ENCODE measurements at places on chromosomes 3 and 15. TPM values are rescaled to one million over a fixed set of nuclear protein-coding genes. Genes with fewer than 3 reads are reported as not detected.

DNA sequence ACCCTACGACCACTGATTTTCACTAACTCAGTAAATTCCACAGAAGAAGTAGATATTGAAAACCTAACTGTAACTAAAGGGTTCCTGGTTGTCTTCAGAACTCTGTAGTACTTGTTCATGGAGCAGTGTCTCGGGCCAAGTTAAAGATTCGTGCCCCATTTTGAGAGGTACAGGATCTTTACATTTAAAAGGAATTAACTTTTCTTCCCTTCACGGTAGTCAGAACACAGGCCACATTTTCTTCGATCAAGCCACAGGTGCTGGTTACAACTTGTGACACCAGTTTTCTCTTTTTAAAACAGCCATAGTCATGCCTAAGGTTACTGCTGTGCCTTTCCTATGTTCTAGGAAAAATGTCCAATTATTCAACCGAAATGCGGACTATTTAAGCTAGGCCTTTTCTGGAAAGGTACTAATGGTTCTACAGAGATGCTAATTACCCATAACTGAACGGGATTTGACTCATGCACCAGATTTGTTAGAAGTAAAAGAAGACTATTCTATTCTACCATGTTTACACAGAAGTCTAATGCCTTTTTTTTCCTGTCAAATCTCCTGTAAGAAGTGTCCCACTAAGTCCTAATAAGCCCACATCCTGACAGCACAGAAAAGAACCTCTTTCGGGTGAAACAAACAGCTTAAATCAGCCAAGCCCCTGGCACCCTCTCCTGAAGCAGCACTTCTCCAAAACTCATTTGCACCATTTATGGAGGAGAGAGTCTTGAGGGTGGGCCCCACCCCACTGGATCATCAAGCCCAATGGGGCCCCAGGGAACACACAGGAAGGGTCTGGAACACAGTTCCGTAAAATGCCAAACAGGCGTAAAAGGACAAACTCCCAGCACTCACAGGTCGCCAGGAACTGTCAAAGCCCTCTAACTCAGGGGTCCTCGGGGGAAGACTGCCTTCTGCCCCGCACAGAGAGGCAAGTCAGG is 1.9 kb downstream of the LRIG1 start:
- no peak for DNase-seq

Gene CEMIP
- 0.50 TPM for total RNA-seq

GRCh38 chr15:33400941-33401340 is 90.2 kb downstream of the RYR3 start:
- DNase-seq, result no peak

GRCh38 chr15:63056829-63057228 is 14.3 kb downstream of the TPM1 start:
- no peak for DNase-seq

Gene CNTN4
- not detected for total RNA-seq

GRCh38 chr15:68471541-68471940 is 39.6 kb upstream of the ITGA11 start:
- DNase-seq, result no peak

DNA sequence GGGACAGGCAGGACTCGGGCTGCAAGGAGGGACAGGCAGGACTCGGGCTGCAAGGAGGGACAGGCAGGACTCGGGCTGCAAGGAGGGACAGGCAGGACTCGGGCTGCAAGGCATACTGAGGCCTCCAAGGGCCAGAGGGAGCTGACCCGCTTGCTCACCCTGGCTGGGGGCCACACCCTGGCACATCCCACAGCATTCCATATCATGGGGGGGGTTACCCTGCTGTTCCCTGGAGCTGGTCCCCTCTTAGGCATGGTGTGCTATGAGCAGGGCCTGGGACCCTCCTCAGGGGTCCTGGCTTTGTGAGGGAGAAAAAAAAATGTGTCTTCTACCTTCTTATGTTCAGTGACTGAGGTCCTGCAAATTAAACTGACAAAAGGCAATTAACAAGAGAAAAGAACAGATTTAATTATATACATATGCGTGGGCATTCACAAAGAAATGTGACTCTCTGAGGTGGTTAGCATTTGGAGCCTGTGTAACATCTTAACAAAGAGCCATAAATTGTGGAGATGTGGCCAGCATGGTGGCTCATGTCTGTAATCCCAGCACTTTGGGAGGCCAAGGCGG is 97.6 kb upstream of the ALDH1A3 start:
- DNase-seq, result no peak

Gene STRIT1
- not detected for total RNA-seq

Gene CFAP100
- total RNA-seq, result not detected

DNA sequence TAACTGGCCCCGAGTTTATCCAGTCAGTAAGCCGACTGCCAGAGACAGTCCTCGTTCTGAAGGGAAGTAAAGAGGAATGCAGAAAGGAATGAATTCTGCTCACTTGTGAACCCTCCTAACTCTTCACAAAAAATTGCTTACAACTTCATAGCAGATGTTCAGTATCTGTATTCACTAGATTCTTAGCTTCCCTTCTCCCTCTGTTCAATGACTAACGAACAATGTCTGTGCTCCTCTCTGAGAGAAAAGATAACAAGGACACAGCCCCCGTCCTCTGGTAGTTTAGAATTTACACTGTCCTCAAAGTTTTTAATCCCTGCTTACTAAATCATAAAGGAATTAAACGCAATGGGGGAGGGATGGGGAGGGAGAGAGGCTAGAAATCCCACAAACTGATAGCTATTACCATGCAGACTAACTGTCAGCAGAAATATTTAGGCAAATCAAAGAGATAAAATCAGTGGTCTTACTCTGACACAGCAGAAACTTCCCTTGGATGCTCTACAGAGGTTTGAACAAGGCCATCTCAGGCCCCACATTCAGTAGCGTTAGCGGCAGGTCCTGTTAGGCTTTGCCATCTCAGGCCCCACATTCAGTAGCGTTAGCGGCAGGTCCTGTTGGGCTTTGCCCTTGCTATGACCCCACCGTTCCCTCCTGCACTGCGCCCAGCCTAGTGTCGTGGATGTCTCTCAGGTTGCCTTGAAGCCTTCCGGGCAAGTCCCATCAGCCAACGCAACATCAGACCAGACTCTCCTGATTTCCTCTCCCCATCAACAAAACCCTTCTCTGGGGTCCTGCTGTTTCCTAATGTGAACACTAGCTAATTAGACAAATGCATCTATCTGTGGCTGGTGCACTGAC is 23.4 kb downstream of the NRROS start:
- no peak for DNase-seq

DNA sequence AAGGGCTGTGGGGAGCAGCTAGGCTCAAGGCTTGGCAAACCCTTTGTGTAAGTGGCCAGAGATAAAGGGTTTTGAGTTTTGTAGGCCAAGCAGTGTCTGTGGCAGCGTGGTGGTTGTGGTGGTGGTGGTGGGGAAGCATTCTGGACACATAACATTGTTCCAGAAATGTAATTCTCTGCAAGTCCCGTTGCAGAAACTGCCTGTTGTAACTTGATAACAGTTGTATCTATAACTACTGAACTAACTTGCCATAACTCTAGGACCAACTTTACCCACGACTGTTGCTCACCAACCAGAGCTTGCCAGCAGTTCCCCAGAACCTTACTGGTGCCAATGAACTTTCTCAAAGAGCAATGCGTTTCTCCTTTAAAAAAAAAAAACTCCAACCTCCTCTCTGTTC is 18.1 kb upstream of the TMEM40 start:
- no peak for DNase-seq

- DNase-seq, result no peak
Measured at GRCh38 chr15:78314181-78314581, 14.8 kb upstream of the SKIC8 start.

- DNase-seq, result no peak
Measured at GRCh38 chr3:18428036-18428435, 2.9 kb upstream of the SATB1 start.

DNA sequence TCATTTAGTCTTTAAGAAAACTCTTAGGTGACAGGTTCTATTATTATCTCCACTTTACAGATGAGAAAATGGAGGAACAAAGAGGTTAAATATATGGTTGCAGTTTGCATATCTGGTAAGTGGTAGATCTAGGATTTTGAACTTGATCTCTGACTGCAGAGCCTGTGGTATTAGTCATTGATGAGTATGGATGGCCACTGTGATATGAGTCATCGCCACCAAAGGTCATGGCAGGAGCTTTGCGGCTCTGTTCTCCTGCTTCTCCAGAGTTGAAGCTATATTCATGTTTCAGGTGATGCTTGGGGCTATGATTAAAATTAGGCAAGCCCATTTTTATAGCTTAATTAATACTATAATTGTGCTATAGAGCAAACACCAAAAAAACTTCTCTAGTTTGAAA is 306.2 kb upstream of the DPPA4 start:
- no peak for DNase-seq

- DNase-seq, result no peak
Measured at GRCh38 chr3:158845765-158846350, 44.0 kb downstream of the MFSD1 start.

DNA sequence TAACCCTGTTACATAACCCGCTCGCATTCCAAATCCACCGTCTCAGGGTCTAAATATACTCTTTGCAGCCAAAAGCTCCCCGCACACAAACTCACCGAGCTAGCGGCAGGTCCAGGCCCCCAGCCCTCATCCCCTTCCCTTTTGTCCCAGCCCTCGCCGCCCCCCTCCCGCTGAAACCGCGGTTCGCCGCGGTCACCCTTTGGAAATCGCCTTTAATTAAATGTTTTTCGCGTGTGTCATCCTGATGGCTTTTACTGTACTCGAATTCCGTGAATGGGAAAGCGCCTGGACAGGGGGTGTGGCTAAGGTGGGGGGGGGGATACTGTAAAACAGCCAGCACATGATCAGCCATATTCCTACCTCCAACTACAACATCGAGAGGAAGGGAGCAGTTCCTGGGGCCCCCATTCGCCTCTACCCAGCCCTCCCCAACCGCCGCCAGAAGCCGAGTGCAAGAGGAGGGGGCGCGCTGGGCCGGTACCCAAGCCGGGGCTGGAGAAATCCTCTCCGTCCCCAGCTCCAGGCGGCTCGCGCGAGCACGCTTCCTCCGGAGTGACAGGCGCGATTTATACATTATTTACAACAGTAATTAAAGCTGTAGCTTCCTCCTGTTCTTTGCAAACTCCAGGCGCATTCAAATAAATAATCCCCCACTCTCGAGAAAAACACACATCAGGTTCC is 1.7 kb downstream of the RORA start:
- no peak for DNase-seq

- DNase-seq, result no peak
Measured at GRCh38 chr15:60102748-60103147, 98.6 kb downstream of the FOXB1 start.
